ENCODE measurements at places on chromosomes 1 and 21.
A peak's percentile ranks its signal among the peaks of the same experiment; 100 is the strongest.

DNA sequence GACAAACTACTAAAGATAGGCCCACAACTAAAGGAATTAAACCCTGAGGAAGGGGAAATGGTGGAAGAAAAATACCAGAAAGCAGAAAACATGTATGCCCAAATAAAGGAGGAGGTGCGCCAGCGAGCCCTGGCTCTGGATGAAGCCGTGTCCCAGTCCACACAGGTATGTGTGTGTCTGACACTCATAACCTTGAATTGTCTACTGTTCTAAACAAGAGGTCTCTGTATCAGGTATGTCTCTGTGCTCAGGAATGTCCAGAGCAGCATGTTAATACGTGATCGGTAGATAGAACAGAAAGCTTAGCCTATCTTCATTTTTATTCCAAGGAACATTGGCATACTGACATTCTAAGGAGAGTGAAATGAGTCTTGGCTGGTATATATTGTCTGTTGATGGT is 55.8 kb upstream of the BMP8A start:
- no peak for DNase-seq

GRCh38 chr1:43947874-43948437 is 1.2 kb downstream of the IPO13 start:
- DNase-seq: no peak

GRCh38 chr21:16040601-16041000 is 310.8 kb downstream of the USP25 start:
- DNase-seq: peak; percentile 47

DNA sequence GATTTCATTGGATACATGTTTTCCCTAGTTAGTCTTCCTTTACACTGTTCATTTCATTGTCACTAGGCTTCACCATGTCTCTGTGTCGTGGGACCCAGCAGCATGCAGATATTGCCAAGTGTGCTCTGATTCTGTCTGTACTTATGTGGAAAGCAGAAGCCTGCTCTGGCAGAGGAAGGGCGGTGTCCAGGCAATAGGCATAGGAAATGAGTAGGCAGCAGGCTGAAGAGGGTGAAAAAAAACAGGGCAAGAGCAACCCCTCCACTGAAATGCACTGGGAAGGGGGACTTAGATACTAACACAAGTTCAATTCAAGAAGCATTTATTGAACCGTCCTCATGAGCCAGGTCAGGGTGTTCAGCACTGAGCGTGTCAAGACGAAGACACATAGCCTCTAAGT is 85.2 kb upstream of the VAV3 start:
- no peak for DNase-seq

GRCh38 chr1:63843010-63843409 is 69.2 kb downstream of the ROR1 start:
- no peak for DNase-seq

DNA sequence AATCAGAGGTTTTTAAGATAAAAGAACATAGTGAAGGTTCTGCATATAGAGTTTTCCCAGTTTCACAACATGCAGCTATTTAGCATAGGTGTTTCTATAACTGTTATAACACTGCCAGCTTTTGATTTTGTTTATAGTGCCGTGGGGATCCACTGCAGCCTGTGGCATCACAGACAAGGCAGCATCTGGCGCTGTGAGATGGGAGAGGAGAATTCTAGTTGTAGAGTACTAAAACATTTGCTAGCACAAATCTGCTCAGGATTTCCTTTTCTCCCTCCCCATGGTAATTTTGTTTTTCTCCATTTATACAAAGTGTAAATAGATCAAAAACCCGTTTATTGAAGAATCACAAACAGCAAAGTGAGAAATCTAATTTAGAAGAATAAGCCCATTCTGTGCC is 482.8 kb upstream of the NCAM2 start:
- no peak for DNase-seq

DNA sequence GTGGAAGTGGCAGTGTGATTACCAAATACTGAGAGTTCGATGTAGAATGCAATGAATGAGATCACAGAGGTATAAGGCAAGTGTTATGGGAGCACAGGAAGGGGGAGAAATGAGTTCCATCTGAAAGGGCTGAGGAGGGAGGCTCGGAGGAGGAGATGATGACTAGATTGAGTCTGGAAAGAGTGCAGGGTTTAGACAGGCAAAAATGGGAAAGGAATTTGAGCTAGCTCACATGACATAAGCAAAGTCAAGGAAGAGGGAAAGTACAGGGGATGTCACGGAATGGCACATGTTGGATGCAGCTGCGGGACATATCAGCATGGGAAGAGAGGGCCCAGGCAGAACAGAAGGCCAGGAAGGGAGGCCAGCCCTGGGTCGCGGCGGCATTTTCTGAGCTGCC is 132.7 kb downstream of the RUNX1 start:
- DNase-seq: peak; percentile 96

- DNase-seq: peak; percentile 24
Measured at GRCh38 chr1:216531263-216532239, 108.3 kb upstream of the USH2A start.

- DNase-seq: no peak
Measured at GRCh38 chr1:187228790-187229189, 400.0 kb downstream of the PLA2G4A start.

DNA sequence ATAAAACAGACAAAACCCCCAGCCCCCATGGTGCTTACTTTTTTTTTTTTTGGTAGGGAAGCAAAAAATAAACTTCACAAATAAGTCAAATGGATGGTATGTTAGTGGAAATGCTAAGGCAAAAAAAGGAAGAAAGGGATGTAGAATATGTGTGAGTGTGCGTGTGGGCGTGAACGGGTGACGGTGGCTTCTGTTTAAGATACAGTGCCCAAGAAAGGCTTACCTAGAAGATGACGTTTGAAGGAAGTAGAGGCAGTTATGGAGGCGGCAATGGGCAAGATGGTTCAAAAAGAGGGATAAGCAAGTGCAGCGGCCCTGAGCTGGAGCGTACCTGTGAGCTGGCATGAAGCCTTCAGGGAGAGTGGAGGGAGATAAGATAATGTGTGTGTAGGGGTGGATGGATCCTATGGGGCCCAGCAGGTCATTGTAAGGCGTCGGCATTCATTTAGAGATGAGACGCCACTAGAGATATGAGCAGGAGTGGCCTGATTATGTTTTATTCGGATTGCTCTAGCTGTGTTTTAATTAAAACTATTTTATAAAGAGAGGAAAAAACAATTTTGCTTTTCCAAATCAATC is 19.9 kb downstream of the LEPR start:
- no peak for DNase-seq

DNA sequence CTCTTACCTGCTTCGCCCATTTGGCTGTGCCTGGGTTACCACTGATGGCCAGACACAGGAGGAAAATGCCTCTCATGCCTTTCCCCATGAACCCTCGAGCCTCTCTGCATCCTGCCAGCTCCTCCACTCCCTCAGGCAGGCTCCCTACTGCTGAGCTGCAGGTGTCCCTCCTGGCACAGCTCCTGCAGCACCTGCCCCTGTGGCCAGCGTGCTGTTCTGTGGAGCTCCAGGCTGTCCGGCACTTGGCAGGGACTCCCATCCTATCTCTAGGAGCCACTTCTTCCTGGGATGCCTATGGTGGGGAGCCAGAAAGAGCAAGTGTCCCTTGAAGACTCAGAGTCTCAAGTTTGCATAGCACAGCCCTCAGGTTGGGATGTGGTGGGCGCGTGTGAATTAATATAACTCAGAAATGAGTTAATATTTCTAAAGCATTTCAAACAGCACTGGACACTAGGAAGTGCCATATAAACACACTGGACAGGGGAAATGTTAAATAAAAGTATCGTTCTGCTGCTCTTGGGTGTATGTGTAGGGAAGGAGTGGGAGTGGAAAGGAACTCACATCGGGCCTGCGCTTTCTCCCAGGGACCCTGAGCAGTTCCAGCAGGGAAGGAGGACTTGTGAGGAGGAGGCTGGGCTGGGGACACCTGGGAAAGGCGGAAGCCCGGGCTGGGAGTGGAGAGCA is 2.7 kb downstream of the LRRC71 start:
- no peak for DNase-seq

DNA sequence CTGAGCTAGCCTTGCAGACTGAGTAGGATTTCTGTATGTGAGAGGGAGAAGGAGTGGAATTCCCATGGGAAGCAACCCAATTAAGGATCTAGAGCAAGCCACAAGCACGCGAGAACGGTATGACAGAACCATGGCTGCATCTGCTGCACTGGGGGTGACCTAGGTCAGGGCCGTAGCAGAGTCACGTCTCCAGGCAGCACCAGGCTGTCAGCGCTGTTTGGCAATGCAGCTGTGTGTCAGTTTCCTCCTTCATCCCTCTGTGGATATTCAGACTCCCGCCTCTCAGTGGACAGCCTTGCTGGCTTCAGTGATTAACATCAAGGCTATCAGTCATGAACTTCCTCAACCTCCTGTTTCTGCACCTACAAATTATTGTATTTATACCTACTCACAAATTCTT is 118.1 kb upstream of the PPP2R5A start:
- peak; percentile 80 for DNase-seq

GRCh38 chr21:41139275-41139674 is 28.7 kb upstream of the BACE2 start:
- DNase-seq: no peak

DNA sequence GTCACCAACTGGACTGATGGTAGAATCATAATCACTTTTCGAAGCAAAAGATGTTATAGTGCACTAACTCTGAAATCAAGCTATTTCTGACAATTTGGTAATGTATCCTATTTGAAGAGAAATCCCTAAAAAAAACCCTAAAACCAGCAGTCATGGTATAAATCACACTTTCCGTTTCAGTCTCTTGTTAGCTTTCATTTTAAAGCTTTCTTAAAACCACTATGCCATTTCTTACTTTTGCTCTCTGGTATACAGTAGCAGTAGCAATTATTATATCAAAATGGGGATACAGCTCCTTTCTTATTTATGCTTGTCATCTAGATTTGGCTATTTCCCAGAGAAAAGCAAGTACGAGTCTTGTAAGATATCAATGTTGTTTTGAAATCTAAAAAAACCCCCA is 323.3 kb downstream of the KCTD3 start:
- DNase-seq: no peak

- no peak for DNase-seq
Measured at GRCh38 chr1:64111787-64112186, 91.6 kb upstream of the UBE2U start.

DNA sequence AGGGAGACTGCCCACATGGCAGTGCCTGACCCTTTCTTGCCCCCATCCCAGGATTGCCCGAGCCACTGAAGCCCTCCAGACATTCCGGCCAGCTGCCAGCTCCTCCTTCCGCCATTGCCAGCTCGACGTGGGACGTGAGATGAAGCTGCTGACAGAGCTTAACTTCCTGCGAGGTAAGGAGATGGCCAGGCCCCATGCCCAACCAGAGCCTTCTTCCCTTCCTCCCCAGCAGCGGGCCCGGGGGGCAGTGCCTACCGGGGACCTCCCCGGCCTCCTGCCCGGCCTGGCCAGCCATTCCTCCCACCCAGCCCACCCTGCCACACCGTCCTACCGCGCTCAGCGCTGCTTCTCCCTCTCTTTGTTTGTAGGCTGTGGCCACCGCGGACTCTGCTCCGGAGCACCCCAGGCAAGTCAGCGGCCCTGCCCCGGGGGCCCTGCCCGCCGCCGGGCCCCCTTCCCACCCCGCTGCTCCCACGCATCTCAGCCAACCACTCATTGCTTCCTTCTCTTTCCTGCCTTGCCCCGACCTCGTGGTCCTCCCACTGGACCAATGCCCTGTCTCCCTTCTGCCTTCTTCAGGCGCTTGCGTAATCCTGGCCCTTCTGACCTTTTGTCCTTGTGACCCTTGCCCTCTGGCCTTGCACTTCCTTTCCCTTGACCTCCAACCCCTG is 4.9 kb downstream of the TRIM46 start:
- DNase-seq: no peak

GRCh38 chr1:3923378-3924185 is 23.5 kb upstream of the C1orf174 start:
- no peak for DNase-seq

DNA sequence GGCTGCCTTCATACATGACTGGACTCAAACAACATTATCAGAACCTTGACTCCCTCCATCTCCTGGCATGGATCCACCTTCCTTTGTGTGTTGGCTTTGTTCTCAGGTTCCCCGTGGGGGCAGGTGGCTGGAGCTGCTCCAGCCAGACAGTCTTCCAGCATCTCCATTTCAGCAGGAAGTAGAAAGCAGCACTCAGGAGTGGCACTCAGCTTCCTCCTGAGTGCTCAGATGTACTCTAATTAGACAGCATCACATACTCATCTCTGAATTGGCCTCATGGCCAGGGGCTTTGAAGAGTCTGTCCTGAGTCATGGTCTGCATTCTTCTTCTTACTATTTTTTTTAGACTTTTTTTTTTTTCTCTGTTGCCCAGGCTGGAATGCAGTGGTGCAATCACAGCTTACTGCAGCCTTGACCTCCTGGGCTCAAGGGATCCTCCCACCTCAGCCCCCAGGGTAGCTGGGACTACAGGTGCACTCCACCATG is 27.9 kb downstream of the OVAAL start:
- DNase-seq: peak; percentile 68

- no peak for DNase-seq
Measured at GRCh38 chr1:178881950-178882349, 11.1 kb upstream of the ANGPTL1 start.

DNA sequence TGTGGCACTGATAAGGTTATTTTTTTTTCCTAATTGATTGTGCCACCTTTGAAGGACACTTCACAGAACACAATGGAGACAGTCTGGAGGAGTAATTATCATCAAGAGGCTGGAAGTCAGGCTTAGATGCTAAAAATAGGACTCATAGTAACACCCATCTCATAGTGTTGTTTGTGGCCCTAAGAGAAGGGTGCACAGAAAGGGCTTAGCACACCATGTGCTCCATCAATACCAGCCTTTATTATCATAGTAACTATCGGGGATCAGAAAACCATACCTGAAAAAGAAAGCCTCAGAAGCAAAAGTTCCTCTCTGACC is 11.9 kb downstream of the NIPAL3 start:
- no peak for DNase-seq

DNA sequence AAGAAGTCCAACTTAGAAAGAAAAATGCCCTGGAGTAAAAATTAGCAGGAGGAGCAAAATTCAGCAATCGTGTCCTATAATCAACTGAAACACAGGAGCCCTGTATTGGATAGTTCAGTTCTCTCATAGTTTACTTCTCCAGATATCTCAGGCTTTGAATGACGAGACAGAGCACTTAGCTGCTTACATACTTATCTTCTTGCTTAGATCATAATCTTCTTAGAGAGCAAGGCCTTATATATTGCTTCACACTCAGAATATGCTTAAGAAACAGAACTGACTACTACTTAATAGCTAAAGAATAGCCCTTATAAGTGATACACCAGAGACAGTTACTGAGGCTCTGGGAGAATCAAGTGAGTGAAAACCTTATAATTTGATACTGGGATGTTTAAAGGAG is 38.9 kb downstream of the TOR3A start:
- DNase-seq: no peak

- DNase-seq: no peak
Measured at GRCh38 chr1:209780268-209780667, 4.1 kb downstream of the C1orf74 start.

- peak; percentile 54 for DNase-seq
Measured at GRCh38 chr1:46687093-46687659, 15.5 kb downstream of the TEX38 start.
